ENCODE measurements at places on chromosomes 3 and 15.

- DNase-seq: no peak
These were observed 58.3 kb downstream of the LSM3 start for GRCh38 chr3:14236902-14237301.

GRCh38 chr3:179921951-179922350 lies 114.8 kb downstream of the PEX5L start:
- no peak for DNase-seq

- no peak for DNase-seq
These were observed 328.9 kb upstream of the RBMS3 start for GRCh38 chr3:28951772-28952556.

DNA sequence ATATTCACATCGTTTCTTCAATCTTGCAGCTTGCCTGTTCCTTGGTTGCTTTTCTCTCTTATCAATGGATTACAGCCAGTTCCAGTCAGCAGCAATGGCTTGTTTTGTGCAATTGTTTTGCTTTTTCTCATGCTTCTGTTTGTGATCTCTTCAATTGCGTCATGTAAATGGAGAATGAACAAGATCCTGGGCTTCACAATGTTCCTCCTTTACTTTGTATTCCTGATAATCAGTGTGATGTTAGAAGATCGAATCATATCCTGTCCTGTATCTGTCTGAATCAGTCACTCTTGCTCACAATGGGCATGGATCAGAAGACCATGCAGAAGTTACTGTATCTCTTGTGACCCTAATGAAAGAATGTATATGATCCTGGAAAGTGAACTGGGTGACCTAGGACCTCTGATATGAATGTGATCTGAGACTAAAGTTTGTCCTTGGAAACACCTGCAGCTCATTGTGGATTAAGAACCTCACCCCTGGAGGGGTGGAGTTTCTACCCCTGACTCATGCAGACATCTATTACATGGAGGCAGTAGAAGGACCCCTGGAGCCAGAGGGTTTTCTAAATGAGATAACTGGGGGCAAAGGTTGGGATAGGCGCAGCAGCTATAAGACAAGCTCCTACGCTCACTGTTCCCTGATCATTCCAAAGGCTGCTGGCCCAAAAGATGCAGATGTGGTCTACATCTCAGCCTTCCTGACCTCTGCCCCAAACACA lies 32.2 kb downstream of the SLC24A1 start:
- DNase-seq: no peak

DNA sequence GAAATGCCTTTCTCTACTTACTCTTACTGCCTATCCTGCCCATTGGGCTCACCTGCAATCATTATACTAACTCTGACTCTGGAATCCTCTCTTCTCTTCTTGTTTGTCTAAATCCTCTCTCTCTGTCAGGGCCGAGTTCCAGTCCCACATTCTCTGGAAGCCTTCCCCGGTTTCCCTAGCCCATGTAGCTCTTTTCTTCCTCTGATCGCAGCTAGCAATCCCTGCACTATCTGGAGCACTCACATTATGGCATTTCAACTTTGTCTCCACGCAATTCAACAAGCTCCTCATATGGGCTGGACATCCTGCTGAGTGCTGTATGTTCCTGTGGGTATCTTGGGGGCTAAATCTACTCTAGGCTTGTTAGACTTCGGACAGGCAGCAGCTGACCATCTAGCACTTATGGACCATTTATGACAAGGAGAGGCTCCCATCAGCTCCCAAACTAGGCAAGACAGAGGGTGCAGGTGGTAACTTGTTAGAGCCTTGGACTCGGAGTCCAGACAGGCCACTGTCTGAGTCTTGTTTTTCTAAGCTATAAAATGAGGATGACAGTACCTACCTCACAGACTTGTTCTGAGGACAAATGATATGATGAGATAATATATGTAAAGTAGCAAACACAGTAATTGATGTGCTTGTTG lies 58.3 kb downstream of the EPHB3 start:
- DNase-seq: no peak

- no peak for DNase-seq
These were observed 226.6 kb upstream of the IL12A start for GRCh38 chr3:159761848-159762635.

GRCh38 chr15:52658955-52659354 lies 20.2 kb downstream of the ATOSA start:
- no peak for DNase-seq

DNA sequence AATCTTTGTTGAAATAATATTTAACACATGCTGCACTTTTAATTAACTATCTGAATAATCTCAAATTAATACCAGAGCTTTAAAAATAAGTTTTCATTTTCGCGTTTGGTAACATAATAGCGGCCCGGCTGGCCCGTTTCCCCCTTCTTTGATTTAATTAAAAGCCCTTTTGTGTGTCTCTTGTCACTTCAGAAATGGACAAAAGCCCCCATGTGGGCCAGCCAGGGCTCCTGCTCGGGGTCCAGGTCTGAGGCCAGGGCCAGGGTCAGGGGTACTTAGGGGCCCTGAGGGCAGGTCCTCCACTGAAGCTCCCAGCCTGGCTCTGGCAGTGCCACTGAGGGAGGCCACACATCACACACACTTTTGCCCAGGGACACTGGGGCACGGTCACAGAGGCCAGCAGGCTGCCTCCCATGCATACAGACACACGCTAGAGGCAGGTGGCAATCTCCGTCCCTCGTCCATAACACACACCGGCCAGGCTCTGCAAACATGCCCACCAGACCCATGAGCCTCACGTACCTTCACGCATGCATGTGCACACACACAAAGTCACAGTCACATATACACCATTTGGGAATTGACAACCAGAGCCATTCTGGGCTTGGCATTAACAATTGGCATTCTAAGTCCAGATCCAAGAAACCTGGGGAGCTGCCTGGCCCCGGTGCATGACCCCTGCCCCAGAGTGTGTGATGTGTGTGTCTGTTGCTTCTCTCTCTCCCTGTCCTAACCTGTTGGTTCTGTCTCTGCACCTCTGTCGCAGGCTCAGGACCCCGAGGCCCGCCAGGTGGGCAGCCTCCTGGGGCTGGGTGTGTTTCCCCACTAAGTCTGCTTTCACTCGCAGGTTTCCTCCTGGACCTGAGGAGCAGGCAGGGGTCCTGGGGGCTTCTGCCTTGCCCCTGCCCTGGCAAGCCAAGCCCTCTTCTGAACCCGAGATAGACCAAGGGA lies 38.5 kb downstream of the DNAJB8 start:
- no peak for DNase-seq

DNA sequence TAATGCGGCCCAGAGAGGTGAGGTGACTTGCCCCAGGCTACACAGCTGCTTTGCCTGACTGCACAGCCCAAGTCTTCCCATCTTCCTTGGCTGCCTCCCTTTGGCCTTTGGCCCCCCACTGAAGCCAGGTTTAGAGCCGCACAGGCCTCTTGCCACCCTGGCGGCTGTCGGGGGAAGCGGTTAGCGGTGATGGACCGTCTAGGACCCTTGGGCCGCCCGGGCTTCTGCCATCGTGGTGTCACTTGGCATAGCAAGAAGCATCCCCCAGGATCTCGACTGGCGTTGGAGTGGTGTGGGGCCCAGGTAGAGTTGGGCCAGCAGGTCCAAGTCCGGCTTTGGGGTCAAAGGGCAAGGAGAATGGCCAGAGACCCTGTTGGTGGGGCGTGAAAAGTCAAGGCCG lies 61.0 kb downstream of the LINGO1 start:
- no peak for DNase-seq

- no peak for DNase-seq
These were observed 34.7 kb upstream of the ZPLD1 start for GRCh38 chr3:102400142-102400541.

GRCh38 chr3:42698911-42699230 lies 3.7 kb downstream of the HHATL start:
- no peak for DNase-seq

DNA sequence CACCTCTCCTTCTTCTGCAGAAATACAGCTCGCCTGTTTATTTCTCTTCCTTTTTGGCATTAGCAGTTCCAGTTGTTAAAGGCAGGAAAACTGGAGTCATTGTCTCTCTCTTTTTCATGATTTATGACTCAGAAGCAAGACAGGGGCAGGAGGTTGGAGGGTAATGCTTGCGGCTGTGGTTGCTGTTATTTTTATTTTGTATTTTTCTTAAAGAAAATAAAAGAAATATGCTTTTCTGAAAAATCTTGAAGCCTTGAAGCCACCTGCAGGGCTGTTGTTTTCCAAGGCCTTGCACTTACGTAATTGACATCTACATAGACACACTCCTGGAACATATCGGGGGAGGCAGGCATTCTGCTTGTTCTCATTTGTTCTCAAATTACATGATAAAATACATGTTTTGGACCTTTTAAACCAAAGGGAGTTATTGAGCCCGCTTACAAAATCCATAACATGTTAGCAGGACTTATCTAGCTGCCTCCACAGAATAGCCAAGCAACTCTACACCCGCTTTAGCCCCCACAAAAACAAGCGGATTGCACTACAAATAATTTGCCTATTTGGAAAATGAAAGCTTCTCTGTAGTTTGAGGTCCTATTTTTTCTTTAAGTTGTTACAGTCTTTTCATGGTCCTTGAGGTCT lies 1004.6 kb upstream of the NR2F2 start:
- DNase-seq: no peak

- DNase-seq: no peak
These were observed 35.8 kb downstream of the MYH15 start for GRCh38 chr3:108474581-108474980.

DNA sequence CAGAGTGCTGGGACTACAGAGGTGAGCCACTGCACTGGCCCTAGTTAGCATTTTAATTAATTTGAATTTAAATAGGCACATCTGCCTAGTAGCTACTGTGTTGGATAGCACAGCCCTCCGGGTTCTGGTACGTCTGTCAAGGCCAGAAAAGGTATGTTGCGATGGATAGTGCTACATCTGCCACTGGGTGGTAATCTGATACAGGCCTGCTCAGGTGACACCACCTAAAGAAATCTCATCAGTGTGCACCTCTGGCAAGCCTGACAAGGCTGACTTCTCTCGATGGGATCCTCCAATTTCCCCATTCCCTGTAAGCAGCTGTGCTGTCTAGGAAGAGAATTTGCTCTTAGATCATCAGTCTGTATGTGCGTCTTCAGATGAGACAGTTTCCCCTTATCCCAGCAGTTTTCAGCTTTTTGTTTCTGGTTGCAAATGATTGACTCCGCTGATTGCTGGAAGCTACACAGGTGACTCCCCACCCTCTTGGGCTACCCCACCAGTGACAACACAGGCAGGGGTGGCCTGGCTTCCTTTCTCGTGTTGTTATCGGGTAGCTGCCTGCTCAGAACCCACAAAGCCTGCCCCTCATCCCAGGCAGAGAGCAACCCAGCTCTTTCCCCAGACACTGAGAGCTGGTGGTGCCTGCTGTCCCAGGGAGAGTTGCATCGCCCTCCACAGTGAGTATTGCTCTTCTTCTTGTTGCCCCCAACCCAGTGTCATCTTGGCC lies at the start of gene CCR9:
Gene CCR9, plus strand, starts transcription at position 565 of the 727 bp plus-strand sequence. CDS start 8,391 bp downstream, outside the sequence.
- no peak for DNase-seq

DNA sequence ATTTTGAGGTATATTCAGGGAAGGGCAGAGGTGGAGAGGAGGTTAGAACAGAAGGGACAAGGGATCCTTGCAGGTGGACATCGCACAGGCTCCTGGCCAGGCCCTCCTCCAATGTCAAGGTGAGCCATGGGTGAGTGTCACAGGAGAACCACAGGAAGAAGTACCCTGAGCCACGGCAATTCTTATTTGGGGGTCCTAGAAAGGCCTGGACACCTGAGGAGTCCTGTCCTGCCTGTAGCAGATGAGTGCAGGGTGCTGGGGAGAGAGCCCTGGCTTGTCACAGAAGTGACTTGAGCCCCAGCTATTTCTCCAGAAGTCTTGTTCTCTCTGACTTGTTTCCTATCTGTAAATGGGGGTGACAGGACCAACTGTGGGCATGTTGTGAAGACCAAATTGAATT lies 4.3 kb downstream of the SLC6A20 start:
- DNase-seq: no peak

DNA sequence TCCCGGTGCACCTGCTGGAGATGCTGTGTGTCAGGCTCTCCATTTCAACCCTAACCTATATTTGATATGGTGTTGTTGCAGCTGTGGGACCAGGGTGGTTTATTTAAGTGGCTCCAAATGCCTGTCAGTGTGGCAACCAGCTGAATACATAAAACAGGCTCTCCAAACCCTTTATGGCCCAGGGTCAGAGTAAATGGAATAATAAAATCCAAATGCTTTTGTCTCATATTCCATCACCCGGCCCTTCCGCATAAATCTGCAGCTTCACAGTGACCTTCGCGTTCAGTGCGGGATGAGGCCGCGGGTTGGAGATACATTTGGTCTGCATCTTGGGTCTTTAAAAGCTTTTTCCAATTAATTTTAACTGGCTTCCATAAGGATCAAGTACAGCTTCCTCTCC lies 382.1 kb upstream of the NR2F2 start:
- no peak for DNase-seq

GRCh38 chr15:89192766-89193165 lies 28.6 kb downstream of the RLBP1 start:
- no peak for DNase-seq

- DNase-seq: no peak
These were observed 5.3 kb downstream of the TNFSF10 start for GRCh38 chr3:172517859-172518466.

DNA sequence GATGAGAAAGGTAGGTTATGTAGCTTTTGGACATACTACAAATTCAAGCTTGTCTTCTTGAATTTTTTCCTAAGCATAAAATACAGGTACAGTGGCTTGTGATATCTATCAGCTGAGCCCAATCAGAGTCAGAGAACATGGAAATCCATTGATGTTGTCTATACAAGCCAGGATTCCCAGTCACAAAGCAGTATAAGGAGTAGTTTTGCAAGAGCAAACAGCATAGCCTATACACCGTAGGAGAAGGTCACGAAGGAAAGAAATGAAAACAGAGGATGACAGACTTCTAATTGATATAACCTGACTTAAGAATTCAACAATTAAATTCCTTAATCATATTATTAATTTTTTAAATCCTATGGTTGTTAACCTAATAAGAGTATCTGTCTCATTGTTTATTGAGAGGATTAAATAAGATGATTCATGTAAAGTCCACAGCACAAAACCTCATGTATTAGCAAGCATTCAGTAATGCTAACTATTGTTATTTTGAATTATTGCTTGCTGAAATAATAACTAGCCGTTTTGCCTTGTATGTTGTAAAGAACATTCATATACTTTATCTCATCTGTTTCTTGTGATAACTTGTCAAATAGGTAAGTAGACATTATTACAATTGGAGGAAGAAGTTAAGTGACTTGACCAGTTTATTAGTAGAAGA lies 276.6 kb upstream of the ZPLD1 start:
- no peak for DNase-seq

DNA sequence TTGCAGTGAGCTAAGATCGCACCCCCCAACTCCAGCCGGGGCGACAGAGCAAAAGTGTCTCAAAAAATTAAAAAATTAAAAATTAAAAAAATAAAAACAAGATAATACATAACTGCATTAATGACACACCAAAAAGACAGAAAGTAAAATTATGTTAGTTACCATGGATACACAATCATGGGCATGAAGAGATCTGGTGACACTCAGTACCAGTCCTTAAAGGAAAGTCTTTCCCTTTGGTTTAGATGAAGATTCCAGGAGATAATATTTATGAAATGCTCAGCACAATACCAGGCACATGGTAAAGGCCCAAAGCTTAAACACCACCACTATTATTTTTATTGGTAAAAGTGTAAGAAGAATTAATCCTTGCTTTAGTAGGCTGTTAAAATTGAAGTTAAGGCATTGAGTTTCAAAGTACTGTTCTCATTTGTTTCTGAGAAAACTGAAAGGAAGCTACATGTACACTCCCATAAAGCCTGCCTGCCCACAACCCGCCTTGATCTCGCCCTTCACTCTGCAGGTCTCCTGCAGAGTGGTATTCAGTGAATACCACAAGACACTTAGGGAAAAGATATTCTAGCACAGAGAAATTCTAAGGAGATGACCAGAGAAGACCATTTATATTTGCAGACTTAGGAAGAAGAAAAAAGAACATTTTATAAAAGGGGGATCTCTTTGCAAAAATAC lies 52.3 kb downstream of the SUCLG2 start:
- DNase-seq: no peak

GRCh38 chr3:46992231-46992630 lies 12.8 kb downstream of the NBEAL2 start:
- DNase-seq: no peak

All from stimulated activated CD8-positive, alpha-beta memory T cell treated with anti-CD3 and anti-CD28 coated beads, Interleukin-7, amount 100 ng/mL, for 1 hour (primary cell).